ENCODE measurements at places on chromosomes 2 and 18. TPM values are rescaled to one million over a fixed set of nuclear protein-coding genes. Genes with fewer than 3 reads are reported as not detected.

MPV17 gene
- 104 TPM for total RNA-seq

TBR1 gene
- total RNA-seq, result 0.26 TPM

DNA sequence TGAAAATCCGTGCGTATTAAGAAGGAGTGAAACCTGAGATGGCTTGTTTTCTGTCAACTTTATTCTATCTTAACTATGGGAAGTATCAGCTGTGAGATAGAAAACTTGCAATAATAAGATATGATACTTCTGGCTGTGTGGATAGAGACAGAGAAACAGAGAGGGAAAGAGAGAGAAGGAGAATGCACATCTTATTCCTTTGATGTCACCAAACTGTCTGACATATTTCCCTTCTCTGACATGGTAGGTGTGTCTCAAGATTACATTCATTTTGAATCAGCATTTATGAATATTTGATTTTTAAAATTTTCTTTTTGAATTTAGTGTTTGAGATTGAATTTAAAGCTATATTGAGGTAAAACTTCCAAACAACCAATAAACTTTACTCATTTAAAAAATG, 69.4 kb downstream of the CDC42EP3 start:
- no peak overlapping the region for H3K27ac ChIP-seq
- no peaks in the 10 kb centered on the region for H3K27me3 ChIP-seq
- no peak for DNase-seq
- H3K36me3 ChIP-seq, result no peaks in the 10 kb centered on the region
- peaks cover 20% of the 10 kb centered on the region for H3K4me1 ChIP-seq

DNA sequence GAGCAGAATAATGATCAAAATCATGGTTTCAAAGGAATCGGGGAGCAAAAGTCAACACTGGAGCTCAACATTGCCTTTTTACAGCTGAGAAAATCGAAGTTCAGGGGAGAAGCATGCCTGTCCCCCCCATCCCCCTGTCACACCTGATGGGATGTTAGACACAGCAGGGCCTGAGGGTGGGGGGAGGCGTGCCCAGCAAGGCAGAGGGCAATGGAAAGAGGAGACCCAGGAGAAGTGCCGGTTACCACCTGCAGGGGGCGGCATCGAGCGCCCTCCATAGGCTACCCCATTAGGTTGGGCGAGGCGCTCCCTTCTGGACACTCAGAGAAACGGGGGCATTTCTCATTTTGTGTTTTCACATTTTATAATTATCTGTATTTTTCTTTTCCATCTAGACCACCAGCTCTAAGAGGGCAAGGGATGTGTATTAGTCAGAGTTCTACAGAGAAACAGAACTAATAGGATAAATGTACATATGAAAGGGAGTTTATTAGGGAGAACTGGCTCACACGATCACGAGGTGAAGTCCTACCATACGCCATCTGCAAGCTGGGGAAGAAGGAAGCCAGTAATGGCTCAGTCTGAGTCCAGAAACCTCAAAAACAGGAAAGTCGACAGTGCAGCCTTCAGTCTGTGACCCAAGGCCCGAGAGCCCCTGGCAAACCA, 271.3 kb downstream of the LRATD1 start:
- H3K27me3 ChIP-seq, result no peaks in the 10 kb centered on the region
- H3K4me1 ChIP-seq, result no peaks in the 10 kb centered on the region
- no peaks in the 10 kb centered on the region for H3K36me3 ChIP-seq
- peak; percentile 74 for DNase-seq
- H3K27ac ChIP-seq, result no peak overlapping the region
- H3K4me3 ChIP-seq, result no peak overlapping the region

DNA sequence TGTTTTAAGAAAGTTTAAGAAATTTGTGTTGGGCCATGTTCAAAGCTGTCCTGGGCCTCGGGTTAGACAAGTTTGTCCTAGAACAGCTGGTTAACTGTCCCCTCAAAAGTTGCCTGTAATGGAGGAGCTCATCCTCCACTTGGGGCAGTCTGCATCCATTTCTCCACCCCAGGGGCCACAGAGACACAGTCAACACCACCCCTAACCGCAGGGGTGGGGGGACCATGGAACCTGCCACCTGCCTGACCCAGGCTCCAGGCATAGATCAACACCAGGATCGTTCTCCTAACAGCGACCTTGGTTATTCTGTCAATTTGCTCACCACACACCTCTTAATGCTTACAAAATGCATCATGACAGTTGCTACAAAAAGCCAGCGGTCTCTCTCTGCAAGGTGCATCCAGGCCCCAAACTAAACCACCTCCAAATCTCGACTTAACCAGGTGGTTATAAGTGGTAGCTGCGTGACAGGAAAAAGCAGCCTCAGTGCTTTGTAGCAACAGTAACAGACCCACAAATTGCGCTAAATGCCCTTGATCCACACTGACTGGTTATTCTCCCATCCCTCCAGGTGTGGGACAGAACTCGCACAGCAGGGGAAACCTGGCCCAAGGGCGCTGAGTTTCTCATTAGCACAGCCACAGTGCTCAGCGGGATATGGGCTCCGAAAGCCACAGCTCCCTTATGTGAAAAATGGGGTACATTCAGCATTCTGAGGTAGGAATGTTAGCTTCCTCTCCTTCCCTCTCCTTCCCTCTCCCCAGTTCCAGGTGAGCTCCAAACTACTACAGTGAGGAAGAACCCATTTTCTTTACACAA, 48.0 kb downstream of the HDLBP start:
- no peak overlapping the region for H3K27ac ChIP-seq
- peaks cover 38% of the 10 kb centered on the region for H3K4me1 ChIP-seq
- no peak overlapping the region for H3K4me3 ChIP-seq
- peaks cover 73% of the 10 kb centered on the region for H3K36me3 ChIP-seq
- DNase-seq, result no peak

DNA sequence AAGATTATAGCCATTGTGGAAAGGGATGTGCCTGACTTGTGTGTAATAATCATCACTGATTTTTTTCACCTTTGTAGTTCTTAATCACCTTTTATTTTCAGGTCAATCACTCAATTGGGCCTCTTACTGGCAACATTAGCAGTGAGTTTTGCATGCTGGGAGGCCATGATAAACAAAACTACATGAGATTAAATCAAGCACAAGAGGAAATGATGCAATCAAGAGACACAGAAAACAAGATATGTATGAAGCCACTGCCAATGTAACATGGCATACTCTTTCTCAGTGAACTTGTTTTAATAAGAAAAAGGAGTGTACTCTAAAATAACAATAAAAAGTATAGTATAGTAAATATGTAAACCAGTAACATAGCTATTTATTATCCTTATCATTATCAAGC, 69.9 kb upstream of the FSIP2 start:
- peaks cover 5% of the 10 kb centered on the region for H3K4me1 ChIP-seq
- no peak overlapping the region for H3K4me3 ChIP-seq
- DNase-seq, result no peak
- no peaks in the 10 kb centered on the region for H3K27me3 ChIP-seq
- H3K36me3 ChIP-seq, result no peaks in the 10 kb centered on the region

DNA sequence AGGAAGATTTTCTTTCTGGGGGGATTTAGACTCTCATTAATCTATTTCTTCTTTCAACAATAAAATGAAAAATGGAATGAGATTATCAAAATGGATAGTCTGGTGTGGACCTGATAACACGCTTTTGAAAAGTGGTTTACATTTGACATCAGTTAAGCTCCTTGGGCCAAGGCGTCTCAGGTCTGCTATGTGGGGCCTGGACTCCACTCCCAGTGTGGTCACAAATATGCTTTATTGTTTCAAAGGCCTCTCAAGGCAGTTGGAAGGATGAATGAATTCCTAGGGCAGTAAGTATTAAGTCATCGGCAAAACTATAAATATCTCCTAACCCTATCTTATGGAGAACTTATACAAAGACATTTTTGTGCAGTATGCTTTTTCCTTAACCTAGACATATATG, 74.5 kb downstream of the ETAA1 start:
- no peaks in the 10 kb centered on the region for H3K27me3 ChIP-seq
- H3K36me3 ChIP-seq, result no peaks in the 10 kb centered on the region
- peaks cover 8% of the 10 kb centered on the region for H3K4me1 ChIP-seq

DNA sequence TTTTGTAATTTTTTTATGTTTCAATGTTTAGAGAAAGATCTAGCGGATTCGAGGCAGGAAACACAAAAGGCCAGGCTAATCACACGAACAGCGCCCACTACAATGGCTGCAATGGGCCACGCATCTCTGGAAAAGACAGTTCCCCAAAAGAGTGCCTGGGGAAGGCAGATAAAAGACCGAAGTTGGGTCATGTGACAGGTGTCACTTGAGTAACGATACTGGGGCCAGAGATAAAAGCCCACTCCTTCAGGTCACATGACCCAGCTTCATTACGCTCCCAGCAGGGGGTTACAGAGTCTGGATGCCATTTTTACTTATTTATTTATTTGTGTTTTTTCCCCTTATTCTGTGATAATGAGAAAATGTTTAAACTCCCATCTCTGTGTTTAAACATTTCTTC, 95.4 kb downstream of the CDK15 start:
- no peak overlapping the region for H3K4me3 ChIP-seq
- H3K27me3 ChIP-seq, result peaks cover 49% of the 10 kb centered on the region
- no peak overlapping the region for H3K27ac ChIP-seq
- H3K36me3 ChIP-seq, result no peaks in the 10 kb centered on the region
- no peaks in the 10 kb centered on the region for H3K4me1 ChIP-seq

DNA sequence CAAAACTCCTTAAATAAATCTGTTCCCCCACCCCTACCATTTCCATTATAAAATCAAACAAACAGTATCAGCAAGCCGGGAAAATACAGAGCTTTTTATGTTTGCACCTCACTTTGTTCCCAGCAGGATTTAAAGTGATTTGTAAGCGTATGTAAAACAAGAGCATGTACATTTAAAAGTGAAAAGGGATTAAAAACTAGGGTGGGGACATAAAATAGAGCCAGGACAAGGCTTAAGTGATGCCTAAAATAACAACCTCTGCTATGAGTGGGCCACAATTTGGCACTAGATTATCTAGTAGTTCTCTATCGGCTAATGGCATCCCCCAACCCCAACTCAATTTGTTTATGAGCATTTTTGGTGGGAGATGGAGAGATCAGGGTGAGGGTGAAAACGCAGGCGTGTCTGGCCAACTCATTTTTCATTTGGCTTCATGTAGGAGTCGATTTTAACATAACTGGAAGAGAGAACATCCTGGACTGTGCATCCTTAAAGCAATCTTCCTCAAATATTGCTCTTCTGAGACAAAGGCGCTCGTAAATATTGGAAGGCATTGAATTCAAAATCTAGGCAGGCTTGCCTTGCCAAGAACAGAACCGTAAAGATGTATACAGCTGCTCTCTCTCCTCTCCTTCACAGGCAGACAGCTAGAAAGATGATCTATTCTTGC, 34.5 kb upstream of the TSPYL6 start:
- no peak overlapping the region for H3K4me3 ChIP-seq
- H3K4me1 ChIP-seq, result no peaks in the 10 kb centered on the region
- H3K27me3 ChIP-seq, result no peaks in the 10 kb centered on the region
- no peak for DNase-seq

FIGN gene
- 9.0 TPM for total RNA-seq

- no peaks in the 10 kb centered on the region for H3K36me3 ChIP-seq
- no peak overlapping the region for H3K27ac ChIP-seq
- H3K4me1 ChIP-seq, result no peaks in the 10 kb centered on the region
Measured at GRCh38 chr18:35084494-35085449, 43.6 kb downstream of the MAPRE2 start.

- H3K27me3 ChIP-seq, result no peaks in the 10 kb centered on the region
- H3K27ac ChIP-seq, result peak overlapping the region; percentile 100
- H3K36me3 ChIP-seq, result peaks cover 39% of the 10 kb centered on the region
- H3K4me1 ChIP-seq, result peaks cover 36% of the 10 kb centered on the region
- peak overlapping the region; percentile 94 for H3K4me3 ChIP-seq
Measured at GRCh38 chr2:70087702-70088597, 673 bp downstream of the PCBP1 start.

CRYBA2 gene
- total RNA-seq, result not detected

DNA sequence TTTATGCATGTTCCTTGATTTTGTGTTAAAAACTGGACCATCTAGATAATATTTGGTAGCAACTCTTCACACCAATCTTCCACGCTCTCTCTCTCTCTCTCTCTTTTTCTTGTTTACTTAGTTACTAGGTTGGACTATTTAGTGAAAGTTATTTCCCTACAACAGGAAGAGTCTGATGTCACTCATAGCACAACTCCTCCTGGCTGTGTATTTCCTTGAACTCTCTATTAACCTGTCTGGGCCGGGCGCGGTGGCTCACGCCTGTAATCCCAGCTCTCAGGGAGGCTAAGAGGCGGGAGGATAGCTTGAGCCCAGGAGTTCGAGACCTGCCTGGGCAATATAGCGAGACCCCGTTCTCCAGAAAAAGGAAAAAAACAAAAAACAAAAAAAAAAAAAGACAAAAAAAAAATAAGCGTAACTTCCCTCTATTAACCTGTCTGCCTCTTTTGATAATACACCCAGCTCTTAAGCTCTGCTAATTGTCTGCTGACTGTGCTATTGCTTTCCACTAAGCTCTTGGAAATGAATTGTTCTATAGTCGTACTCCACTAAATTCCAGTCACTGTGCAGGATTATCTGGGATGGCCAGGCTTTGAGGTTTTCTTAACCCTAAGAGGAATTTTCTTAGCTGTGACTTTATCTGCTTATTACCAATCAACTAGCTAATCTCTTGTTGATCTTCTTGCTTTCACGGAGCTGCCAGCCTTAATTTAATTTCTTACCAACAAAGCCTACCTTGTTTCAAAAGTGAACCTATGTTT, 18.1 kb upstream of the CDH19 start:
- H3K4me3 ChIP-seq, result no peak overlapping the region
- H3K27me3 ChIP-seq, result peaks cover 15% of the 10 kb centered on the region
- H3K4me1 ChIP-seq, result no peaks in the 10 kb centered on the region
- no peak overlapping the region for H3K27ac ChIP-seq

All from MCF 10A (cell line).